ENCODE measurements at places on chromosomes 2 and 18. TPM values are rescaled to one million over a fixed set of nuclear protein-coding genes. Genes with fewer than 3 reads are reported as not detected.

Gene EPHA4
- 19.8 TPM for total RNA-seq

Gene CNTNAP5
- not detected for total RNA-seq

Gene SIX3
- total RNA-seq = not detected

Gene TEKT4
- not detected for total RNA-seq

- no peak for DNase-seq
- H3K4me3 ChIP-seq = no peak overlapping the region
Observed at GRCh38 chr2:28263690-28264089, 129.0 kb upstream of the FOSL2 start.

DNA sequence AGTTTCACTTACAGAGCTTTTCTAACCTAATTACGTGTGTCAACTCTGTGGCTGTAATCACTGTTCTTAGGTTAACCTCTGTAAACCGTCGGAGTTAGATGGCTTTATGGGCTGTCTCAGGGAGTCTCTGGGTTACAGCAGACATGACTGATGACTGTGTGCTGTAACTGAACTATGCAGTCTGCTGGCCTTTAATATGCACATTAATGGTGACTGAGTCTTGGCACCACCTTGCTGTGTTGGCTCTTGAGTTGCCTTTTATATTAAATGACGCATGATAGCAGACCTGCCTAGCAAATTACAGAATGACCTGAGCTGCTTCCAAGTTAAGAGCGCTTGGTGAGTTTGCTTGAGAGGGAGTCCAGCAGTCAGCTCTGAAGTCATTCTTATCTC is 90.1 kb downstream of the ACKR3 start:
- peaks cover 9% of the 10 kb centered on the region for H3K4me1 ChIP-seq
- no peaks in the 10 kb centered on the region for H3K27me3 ChIP-seq
- H3K36me3 ChIP-seq = no peaks in the 10 kb centered on the region
- H3K4me3 ChIP-seq = no peak overlapping the region

- no peak overlapping the region for H3K4me3 ChIP-seq
- no peak overlapping the region for H3K27ac ChIP-seq
- no peaks in the 10 kb centered on the region for H3K36me3 ChIP-seq
Observed at GRCh38 chr2:192978395-192978794, 783.7 kb upstream of the TMEFF2 start.

DNA sequence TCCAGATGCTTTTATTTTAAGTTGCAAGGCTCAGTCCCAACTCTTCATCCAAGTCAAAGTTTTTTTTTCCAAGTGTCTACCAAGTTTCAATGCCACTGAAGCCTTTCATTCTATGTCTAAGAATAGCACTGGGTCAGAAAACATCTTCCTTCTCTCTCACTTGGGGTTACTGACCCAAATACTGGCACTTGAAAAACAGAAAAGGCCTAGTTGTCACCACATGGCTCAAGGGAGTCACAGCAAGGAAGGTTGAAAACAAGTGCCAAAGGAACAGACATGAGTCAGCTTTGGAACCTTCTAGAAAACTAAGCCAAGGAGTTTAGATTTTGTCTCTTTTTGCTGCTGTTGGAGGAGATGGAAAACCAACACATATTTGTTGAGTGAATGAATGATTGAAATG is 146.5 kb downstream of the COPS8 start:
- peaks cover 5% of the 10 kb centered on the region for H3K27me3 ChIP-seq
- H3K27ac ChIP-seq = no peak overlapping the region
- peaks cover 9% of the 10 kb centered on the region for H3K4me1 ChIP-seq
- no peak overlapping the region for H3K4me3 ChIP-seq
- DNase-seq = no peak

- no peak overlapping the region for H3K4me3 ChIP-seq
- H3K27me3 ChIP-seq = no peaks in the 10 kb centered on the region
- no peaks in the 10 kb centered on the region for H3K36me3 ChIP-seq
- H3K4me1 ChIP-seq = peaks cover 47% of the 10 kb centered on the region
- no peak for DNase-seq
- no peak overlapping the region for H3K27ac ChIP-seq
Observed at GRCh38 chr2:197161774-197162173, 148.8 kb downstream of the ANKRD44 start.

DNA sequence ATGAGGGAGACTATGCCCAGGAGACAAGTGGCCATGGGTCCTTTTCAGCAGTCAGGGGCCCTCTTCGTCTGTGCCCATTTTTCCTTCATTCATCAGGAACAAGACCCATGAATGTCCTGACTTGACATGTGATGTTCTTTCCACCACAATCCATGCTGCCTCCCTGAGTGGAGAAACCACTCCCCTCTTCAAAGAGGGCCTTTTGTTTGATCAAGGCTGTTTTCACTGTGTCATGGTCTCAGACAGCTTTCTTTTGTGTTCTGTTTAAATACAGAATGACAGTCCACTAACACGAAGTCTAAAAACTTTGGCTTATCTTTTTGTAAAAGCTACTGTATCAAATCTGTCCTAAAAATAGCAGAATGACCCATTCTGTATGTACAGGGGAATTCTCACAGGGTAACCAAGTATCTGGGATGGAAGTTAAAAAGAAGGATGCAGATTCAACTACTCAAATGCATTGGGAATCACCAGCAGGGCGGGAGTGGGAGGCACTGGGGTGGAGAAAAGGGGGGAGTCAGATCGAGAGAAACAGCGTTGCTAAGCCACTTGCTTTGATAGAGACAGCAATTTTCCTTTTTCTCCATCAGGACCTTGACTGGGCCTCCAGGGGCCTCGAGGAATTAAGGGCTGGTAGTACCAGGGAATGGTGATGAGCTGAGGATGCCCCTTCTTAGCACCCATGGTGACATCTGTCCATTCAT is 13.9 kb downstream of the LRP2 start:
- H3K36me3 ChIP-seq = no peaks in the 10 kb centered on the region
- no peak overlapping the region for H3K4me3 ChIP-seq
- no peaks in the 10 kb centered on the region for H3K4me1 ChIP-seq

DNA sequence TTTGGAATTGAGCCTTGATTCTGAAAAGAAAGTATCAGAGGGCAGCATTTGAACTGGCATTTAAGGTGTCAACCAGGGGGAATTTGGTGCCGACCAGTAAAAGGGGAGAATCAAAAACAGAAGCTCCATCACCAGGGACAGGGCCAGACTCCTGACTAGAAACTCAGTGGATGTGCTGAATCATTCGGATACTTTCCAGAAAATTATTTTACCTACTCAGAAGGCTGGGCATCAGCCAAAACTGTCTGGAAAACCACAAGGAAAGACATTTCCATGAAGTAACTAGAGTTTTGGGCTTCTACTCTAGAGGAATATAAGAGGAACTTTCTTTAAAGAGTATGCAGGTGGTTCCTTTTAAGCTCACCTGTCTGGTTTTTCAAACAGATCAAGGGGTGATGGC is 756.6 kb downstream of the RNF144A start:
- no peak overlapping the region for H3K27ac ChIP-seq
- H3K36me3 ChIP-seq = no peaks in the 10 kb centered on the region
- no peak overlapping the region for H3K4me3 ChIP-seq

- H3K27me3 ChIP-seq = no peaks in the 10 kb centered on the region
- no peaks in the 10 kb centered on the region for H3K36me3 ChIP-seq
- H3K27ac ChIP-seq = no peak overlapping the region
- no peaks in the 10 kb centered on the region for H3K4me1 ChIP-seq
Observed at GRCh38 chr2:122166820-122167219, 411.4 kb downstream of the TSN start.

- DNase-seq = no peak
- H3K27me3 ChIP-seq = peaks cover 20% of the 10 kb centered on the region
- H3K4me3 ChIP-seq = no peak overlapping the region
- no peak overlapping the region for H3K27ac ChIP-seq
Observed at GRCh38 chr2:70962885-70963878, 15.2 kb upstream of the ANKRD53 start.

- H3K4me1 ChIP-seq = peaks cover 17% of the 10 kb centered on the region
- H3K27ac ChIP-seq = no peak overlapping the region
- no peaks in the 10 kb centered on the region for H3K27me3 ChIP-seq
- peaks cover 31% of the 10 kb centered on the region for H3K36me3 ChIP-seq
- H3K4me3 ChIP-seq = no peak overlapping the region
- no peak for DNase-seq
Observed at GRCh38 chr2:86027196-86027921, 78.3 kb downstream of the POLR1A start.

GRCh38 chr2:200703127-200703925 is 108.4 kb upstream of the BZW1 start:
- no peaks in the 10 kb centered on the region for H3K4me1 ChIP-seq
- peak; percentile 58 for DNase-seq
- H3K36me3 ChIP-seq = no peaks in the 10 kb centered on the region
- H3K4me3 ChIP-seq = no peak overlapping the region
- H3K27me3 ChIP-seq = peaks cover 22% of the 10 kb centered on the region

DNA sequence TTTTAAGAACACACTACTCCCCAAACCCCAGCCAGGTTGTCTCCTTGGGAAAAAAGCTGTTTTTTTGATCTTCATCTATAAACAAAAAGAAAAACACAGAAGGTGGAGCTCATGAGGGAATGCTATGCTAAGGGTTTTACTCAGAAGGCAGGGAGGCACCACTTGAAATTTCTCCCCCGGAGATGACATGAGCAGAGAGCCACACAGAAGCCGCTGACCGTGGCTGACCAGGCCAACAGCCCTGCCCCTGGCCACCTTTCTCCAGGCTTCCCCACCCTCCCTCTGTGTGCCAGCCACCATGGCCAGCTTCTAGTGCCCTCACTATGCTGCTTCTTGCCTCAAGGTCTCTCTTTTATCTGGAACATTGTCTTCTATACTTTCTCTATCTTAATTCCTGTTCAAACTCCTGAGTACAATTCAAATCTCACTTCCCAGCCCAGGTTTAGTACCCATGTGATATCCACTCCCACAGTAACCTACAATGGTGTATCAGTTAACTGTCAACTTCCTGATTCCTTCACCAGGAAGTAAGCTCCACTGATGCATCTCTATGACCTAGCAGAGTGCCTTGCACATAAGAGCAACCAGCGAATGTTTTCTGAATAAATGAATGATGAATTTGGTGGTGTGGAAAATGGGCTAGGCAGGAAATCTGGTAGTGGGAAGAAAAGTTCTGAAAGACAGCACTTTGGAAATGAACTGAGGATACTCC is 15.3 kb downstream of the LAPTM4A start:
- peaks cover 51% of the 10 kb centered on the region for H3K4me1 ChIP-seq
- peaks cover 12% of the 10 kb centered on the region for H3K36me3 ChIP-seq
- H3K4me3 ChIP-seq = no peak overlapping the region
- peak; percentile 56 for DNase-seq
- H3K27ac ChIP-seq = peak overlapping the region; percentile 39

DNA sequence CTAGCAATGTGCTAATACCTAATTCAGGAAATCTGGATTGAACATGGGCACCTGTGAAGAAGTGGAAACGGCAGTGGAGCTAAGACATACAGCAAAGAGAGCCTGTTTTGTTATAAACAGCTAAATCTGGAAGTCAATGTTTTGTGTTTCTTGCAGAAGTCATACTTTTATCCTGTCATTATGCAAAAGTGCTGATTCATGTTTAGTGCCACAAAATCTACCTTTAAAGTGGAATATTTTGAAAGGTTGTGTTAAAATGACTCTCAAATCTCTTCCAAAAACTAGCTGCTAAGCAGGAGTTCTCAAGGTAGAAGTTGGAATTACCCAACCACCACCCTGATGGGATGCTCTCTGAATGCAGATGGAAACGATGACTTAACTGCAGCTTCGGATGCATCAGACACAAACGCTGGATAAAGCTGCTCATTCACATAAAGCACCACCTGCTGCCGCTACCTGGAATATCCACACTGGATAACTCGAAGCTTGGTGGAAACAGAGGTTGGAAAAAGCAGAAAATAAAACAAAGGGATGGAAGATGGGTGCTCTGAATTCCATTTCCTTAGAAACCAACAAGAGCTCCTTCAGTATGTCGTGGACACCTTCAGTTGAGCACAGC is 132.6 kb upstream of the ZNF236 start:
- H3K27ac ChIP-seq = no peak overlapping the region
- H3K4me3 ChIP-seq = no peak overlapping the region
- no peaks in the 10 kb centered on the region for H3K36me3 ChIP-seq
- no peak for DNase-seq
- no peaks in the 10 kb centered on the region for H3K4me1 ChIP-seq

DNA sequence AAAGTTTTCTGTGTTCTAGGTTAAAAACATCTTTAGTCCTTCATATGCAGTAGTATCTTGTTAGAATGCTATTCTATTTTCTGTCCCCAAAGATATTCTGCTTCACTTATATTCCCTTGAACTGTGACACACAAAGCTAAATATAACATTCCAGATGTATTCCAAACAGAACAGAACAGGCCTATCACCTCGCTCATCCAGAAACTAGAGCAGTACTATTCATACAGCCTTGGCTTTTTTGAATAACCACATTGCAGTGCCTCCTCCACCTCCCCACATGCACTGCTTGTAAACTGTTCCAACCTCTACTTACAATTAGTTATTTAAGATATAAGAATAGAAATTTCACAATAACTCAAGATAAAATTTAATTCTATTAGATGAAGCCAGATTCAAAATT is 196.8 kb downstream of the EXOC6B start:
- H3K36me3 ChIP-seq = no peaks in the 10 kb centered on the region
- DNase-seq = no peak
- H3K27me3 ChIP-seq = no peaks in the 10 kb centered on the region
- H3K27ac ChIP-seq = no peak overlapping the region
- no peak overlapping the region for H3K4me3 ChIP-seq

GRCh38 chr2:174246944-174247381 is 1.4 kb downstream of the OLA1 start:
- no peak overlapping the region for H3K4me3 ChIP-seq
- no peak for DNase-seq
- H3K27ac ChIP-seq = no peak overlapping the region
- peaks cover 7% of the 10 kb centered on the region for H3K36me3 ChIP-seq
- no peaks in the 10 kb centered on the region for H3K27me3 ChIP-seq
- peaks cover 23% of the 10 kb centered on the region for H3K4me1 ChIP-seq

DNA sequence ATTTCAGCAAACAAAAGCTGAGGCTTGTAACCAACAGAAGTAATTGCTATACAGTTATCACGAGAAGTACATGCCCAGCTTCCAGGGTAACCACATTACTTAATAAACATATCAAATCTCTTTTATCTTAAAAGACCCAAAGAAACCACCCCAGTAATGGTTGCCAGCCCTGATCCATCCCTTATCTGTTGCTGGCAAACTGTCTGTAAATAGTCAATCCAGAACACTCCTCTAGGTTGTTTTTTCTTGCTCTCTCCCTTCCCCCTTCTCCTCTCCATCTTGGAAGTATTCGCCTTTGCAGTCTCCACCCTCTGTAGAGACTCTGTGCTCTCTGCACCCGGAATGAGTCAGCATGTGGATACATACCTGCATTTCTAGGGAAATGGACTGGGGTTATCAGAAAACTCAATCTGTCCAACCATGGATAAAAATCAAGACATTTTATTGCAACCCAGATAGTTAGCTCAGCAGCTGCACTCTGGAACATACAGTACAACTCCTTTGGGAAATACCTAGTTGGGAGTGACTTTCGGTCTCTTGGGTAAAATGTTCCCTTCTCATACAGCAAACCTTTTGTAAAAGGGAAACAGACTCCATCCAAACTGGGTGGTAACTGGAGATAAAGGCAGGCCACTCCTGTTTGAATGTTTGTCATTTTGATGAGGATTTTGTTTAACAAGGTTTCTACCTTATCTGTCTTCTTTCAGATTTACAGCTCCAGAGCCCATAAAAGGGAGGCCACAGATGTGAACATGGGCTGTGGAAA is 123.5 kb upstream of the FOSL2 start:
- DNase-seq = peak; percentile 25
- H3K27me3 ChIP-seq = no peaks in the 10 kb centered on the region
- H3K27ac ChIP-seq = no peak overlapping the region
- no peaks in the 10 kb centered on the region for H3K36me3 ChIP-seq
- H3K4me3 ChIP-seq = no peak overlapping the region

Data from endothelial cell of umbilical vein (primary cell).